Skin of body (tissue), 3 donors: ENCODE measurements at places on chromosomes 5 and 9. TPM values are rescaled to one million over a fixed set of nuclear protein-coding genes. Genes with fewer than 3 reads are reported as not detected.

GRCh38 chr9:68704498-68704813, 584 bp upstream of the PIP5K1B start:
- DNase-seq = no peak

DNA sequence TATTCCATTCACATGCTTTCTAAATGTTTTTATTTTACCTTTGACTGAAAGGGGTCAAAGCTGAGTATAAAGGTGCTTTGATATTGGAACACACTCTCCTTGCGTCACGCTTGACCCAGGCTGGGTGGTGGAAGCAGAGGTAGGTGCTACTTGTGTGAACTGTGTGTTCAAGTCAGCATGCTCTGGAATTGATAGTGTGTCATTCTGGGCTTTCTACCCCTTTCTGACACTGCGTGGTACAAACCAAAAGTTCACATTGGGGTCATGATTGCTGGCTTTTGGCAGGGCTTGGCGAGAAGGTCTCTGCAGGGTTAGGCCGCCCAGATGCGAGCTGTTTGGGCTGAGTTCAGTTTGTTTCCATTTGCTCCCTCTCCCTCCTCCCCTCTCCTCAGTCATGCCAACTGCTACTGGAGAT, 131.8 kb downstream of the ADAMTSL1 start:
- peak; percentile 62 for DNase-seq

DNA sequence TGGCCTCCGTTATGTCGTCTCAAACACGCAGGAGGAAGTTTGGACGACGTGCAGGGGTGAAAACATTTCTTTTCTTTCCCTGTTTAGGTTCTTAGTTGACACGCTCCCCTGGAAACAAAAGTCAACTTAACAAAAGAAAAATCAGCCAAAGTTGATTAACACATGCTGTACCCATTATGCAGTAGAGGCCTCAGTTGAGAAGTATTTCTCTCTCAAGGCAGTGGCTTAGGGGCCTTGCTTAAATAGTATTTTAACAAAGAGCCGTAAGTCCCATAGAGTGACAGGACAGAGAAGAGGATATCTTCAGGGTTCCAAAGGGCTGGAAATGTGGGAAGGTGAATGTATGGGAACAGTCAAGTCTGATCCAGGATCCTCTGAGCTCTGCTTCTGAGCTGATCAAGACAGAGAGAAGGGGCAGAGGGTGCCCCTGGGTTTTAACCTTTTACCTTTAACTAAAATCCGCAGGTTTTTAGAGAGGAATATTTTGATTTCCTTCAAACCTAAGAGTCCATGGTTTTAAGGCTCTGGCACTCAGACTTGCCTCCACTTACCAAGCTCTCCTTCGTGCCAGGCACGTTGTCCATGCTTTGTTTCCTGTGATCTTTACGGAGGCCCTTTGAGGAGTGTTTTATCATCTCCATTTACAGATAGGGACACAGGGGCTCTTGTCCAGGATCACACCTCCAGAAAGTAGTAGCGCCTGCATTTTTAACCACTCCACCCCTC, 629 bp upstream of the CD74 start:
- DNase-seq = no peak

GRCh38 chr5:114018186-114018585, 343.7 kb upstream of the KCNN2 start:
- DNase-seq = no peak

GRCh38 chr9:14351221-14351836, 37.4 kb upstream of the NFIB start:
- no peak for DNase-seq

- DNase-seq = no peak
Measured at GRCh38 chr5:96031180-96031579, 69.5 kb upstream of the ELL2 start.

DNA sequence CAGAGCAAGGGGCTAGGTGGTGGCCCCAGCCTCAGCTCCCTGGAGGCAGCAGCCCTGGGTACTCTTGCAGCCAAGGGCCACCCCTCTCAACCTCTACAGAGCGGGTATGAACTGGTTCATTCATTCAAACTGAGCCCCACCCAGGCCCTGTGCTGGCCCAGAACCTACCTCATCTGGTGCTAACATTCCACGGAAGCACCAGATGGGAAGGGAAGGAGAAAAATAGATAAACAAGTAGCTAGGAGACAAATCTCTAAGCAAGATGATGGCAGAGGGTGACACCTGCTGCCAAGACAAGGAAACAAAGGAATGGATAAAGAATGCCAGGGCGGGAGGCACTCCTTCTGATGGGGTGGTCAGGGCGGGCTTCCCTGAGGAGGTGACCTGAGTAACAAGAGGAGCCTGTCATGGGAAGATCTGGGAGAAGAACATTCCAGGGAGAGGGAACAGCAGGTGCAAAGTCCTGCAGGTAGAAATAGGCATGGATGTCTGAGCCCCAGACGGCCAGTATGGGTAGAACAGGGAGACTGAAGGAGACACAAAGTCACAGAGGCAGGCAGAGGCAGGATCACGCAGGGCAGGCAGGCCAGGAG, 6.1 kb downstream of the ST6GALNAC4 start:
- DNase-seq = no peak

- DNase-seq = no peak
Measured at GRCh38 chr9:115921301-115921700, 232.3 kb upstream of the PAPPA start.

DNA sequence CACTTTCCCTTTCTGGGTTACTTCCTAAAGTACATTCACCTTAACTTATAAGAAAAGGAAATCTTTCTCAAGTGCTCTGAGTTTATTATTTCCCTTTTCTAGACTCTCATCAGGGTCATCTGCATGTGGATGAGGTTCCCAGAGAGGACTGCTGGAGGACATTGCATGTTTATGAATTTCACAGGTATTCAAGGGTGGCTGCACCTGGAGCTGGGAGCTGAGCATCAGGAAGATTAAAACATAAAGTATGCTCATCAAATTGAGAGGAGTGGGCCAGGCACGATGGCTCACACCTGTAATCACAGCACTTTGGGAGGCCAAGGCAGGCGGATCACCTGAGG, 34.7 kb upstream of the PLIN2 start:
- DNase-seq = no peak

DNA sequence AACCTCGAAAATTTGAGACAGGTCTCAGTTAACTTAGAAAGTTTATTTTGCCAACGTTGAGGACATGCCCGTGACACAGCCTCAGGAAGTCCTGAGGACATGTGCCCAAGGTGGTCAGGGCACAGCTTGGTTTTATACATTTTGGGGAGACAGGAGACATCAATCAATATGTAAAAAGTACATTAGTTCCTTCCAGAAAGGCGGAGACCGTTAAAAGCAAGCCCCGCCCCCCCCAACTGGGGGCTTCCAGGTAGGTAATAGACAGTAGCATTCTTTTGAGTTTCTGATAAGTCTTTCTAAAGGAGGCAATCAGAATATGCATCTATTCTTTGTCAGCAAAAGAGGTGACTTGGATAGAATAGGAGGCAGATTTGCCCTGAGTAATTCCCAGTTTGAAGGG, 599 bp upstream of the MOCS2 start:
- DNase-seq = no peak

DNA sequence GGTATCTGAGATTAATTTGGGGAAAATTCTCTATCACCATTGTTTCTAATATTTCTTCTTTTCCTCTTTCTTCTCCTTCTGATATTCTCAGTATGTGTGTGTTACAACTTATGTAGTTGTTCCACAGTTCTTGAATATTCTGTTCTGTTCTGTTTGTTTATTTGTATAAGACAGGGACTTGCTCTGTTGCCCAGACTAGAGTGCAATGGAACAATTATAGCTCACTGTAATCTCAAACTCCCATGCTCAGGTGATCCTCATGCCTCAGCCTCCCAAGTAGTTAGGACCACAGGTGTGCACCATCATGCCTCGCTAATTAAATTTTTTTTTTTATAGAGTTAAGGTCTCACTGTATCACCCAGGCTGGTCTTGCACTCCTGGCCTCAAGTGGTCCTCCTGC, 145.8 kb upstream of the TUT7 start:
- DNase-seq = no peak

GRCh38 chr5:172490514-172491461, 36.5 kb upstream of the SH3PXD2B start:
- no peak for DNase-seq

DNA sequence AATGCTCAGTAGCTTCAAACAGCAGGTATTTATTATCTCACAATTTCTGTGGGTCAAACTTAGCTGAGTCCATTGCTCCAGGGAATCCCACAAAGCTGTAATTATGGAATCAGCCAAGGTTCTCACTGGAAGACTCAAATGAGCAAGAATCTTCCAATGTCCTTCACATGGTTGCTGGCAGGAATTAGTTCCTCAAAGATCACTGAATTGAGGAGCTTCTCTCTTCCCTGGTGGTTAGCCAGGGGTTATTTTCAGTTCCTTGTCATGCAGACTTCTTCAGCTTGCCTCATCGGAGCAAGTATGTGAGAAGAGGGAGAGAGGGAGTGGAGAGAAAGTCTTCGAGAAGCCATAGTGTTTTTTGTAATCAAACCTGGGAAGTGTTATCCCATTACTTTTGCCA, 2331.9 kb downstream of the MAT2B start:
- no peak for DNase-seq

- DNase-seq = peak; percentile 46
Measured at GRCh38 chr5:159050316-159051143, 49.2 kb downstream of the EBF1 start.

- DNase-seq = no peak
Measured at GRCh38 chr5:143118222-143118621, 285.3 kb downstream of the NR3C1 start.

- no peak for DNase-seq
Measured at GRCh38 chr9:92736563-92737215, 27.9 kb downstream of the BICD2 start.

The INSL4 gene
- not detected for total RNA-seq

The LRRC70 gene
- total RNA-seq = 8.5 TPM

The FER gene
- 31.8 TPM for total RNA-seq

The PAX5 gene
- total RNA-seq = 0.30 TPM

The SLIT3 gene
- 42.4 TPM for total RNA-seq

The IL7R gene
- total RNA-seq = 2.0 TPM

The HAVCR2 gene
- 8.1 TPM for total RNA-seq

The CDH9 gene
- total RNA-seq = not detected

The SNCB gene
- 0.39 TPM for total RNA-seq
